ENCODE measurements at places on chromosomes 12 and 14.
A peak's percentile ranks its signal among the peaks of the same experiment; 100 is the strongest.

DNA sequence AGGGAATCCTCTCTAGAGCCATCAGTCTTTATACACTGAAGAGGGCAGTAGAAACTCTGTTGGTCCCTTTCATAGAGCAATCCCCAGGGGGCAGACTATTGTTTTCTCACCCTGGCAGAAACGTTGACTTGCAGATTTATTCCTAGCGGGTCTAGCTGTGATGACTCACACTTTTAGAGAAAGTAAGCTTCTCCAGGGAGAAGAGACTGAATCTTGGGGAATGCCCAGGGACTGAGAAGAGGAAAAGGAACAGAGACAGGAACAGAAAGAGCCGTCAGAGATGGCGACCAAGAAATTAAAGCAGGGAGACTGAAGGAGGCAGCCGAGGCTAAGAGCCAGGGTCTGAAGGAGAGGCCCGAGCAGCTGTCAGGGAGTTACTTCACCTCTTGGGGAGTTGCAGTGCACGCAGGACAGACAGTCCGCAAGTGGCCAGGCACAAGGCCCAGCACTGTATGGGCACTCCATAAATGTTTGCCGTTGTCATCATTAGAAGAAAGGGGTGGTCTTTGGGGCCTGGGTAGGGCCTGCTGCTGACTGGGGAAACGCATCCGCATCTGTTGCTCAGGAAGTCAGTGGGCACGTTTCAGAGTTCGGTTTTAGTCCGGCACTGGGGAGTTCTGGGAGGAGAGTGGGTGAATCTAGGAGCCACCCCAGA, 13.0 kb downstream of the PLEKHG6 start:
- peak; percentile 87 for DNase-seq

DNA sequence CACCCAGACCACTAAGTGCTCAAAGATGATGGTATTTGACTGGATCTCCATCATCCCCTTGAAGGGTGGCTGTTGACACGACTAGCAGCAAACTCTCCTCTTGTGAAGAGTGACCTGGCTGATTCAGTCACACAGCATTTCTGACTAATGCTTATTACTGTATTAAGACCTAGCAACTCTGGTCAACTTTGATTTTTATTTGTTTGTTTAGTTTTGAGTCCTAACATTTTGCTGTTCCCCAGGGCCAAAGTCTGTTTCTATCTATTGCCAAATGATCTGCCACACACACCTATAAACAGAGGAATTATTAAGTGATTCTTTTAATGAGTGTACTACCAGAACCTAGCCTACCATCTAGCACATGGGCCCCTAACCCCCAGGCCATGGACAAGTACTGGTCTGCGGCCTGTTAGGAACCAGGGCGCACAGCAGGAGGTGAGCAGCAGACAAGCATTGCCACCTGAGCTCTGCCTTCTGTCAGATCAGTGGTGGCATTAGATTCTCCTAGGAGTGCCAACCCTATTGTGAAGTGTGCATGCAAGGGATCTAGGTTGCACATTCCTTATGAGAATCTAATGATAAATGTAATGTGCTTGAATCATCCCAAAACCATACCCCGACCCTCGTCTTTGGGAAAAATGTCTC, 120.0 kb downstream of the RPS6KA5 start:
- DNase-seq, result no peak

GRCh38 chr12:92294676-92295440, 149.2 kb upstream of the BTG1 start:
- DNase-seq, result no peak

DNA sequence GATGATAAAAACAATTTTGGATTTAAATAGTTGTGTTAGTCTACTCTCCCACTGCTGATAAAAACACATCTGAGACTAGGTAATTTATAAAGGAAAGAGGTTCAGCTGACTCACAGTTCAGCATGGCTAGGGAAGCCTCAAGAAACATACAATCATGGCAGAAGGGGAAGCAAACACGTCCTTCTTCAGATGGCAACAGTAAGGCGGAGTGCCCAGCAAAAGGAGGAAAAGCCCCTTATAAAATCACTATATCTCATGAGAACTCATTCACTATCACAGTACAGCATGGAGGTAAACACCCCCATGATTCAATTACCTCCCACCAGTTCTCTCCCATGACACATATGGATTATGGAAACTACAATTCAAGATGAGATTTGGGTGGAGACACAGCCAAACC, 632.1 kb downstream of the SLC16A7 start:
- DNase-seq, result no peak

- no peak for DNase-seq
Measured at GRCh38 chr12:65756956-65757511, 67.2 kb upstream of the HMGA2 start.

DNA sequence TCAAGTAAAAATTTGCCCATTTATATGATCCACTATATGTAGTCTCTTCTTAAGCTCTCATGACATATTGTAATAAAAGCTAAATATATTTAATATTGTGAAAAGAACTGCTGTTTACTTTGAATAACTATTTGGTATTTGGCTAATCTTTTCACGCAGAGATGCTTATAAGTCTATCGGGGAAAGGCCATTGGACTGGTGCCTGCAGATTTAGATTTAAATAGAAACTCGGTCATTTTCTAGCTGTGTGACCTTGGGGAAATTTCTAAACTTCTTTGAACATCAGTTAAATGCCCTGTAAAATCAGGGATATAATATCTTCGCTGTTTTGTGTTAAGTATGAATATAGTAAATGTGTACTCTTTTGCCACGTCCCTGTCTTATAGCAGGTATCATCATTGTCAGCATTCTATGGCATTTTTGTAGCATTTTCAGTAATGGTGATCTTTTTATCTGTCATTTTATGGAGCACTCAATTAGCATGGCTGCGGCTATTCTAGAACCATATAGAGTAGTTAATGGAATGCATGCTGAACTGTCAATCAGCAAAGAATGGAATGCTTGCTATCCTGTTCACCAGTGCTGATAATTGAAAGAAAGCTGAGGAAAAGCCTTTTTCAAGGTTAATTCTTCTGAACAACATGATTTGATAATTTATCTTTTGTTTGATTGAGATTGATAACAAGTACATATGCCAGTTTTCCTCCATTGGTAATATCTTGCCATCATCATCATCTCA, 181.2 kb downstream of the TMTC2 start:
- no peak for DNase-seq

DNA sequence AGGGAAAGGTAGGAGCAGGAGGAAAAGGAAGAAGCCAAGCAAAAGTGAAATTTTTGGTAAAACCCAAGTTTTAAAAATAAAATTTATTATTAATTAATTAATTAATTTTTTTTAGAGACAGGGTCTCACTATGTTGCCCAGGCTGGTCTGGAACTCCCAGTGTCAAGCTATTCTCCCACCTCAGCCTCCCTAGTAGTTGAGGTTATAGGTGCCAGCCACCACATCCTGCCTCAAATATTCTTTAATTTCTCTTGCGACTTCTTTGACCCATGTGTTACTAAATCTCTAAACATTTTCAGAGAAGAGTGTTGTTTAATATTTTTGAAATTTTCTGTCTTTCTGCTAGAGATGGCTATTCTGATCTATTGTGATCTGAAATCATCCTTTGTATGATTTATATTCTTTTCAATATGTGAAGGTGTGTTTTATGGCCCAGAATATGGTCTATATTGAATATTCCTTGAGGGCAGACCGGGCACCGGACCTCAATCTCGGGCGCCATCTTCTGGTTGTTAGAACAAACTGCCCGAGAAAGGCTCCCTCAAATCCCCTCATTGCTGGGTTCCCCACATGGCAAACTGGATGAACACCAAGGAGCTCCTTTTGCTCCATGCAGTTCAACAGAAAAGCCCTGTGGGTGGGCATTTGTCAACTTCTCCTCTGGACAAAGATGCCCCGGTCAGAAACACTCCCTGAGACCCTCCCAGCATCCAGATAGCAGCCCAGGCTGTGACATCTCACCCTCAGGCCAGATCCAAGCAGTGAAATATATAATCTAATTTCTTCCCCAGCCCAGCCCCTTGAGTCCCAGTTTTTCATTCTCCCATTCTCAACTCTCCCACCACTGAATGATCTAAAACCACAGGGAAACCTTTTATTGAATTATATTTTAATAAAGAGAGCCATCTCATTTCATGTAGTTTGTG, 110.5 kb downstream of the ASCL4 start:
- DNase-seq, result no peak

DNA sequence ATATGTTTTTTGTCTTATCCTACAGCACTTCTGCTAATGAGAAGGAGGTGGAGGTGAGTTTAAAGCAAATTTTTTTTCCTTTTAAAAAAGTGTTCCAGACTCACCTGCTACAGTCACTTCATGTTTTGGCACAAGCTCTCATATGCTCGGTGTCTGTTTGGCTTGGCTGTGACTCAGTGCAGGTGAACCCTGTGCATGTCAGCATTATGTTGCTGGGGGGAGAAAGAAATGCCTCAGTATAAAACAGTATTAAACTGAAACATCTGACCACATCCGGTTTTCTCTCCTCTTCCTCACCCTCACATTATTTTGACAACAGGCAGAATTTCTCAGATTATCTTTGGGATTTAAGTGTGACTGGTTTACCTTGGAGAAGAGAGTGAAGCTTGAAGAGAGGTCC, 105.2 kb downstream of the DNAI7 start:
- DNase-seq, result no peak

- no peak for DNase-seq
Measured at GRCh38 chr12:89566615-89567014, 40.8 kb upstream of the POC1B start.

GRCh38 chr14:100374876-100375265, 51.7 kb downstream of the SLC25A47 start:
- no peak for DNase-seq

GRCh38 chr12:132619386-132620112, 973 bp downstream of the P2RX2 start:
- DNase-seq, result no peak

DNA sequence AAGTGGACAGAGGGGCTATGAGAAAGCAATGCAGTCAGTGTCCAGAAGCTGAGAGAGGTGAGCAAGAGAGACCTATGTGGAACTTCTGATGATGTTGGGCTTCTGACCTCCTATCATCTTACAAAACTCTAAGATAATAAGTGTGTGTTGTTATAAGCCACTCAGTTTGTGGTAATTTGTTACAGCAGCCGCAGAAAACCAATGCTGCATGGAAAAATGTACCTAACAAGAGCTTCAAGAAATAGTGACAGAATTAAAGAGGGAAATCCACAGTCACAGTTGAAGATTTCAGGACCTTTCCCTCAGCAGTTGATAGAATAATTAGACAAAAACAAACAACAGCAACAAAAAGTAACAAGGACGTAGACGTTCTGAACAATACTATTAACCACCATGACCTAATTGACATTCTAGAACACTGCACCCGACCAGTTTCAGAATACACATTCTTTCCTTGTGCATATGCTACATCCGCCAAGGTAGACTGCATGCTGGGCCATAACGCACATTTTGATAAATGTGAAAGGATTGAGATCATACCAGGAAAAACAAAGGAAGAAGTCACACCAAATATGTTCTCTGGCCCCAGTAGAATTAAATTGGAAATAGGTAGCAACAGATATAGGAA, 1.8 kb upstream of the EVL start:
- DNase-seq, result no peak

GRCh38 chr14:55399852-55400251, 11.8 kb downstream of the ATG14 start:
- no peak for DNase-seq

- peak; percentile 85 for DNase-seq
Measured at GRCh38 chr12:118356809-118357256, 15.9 kb downstream of the TAOK3 start.

DNA sequence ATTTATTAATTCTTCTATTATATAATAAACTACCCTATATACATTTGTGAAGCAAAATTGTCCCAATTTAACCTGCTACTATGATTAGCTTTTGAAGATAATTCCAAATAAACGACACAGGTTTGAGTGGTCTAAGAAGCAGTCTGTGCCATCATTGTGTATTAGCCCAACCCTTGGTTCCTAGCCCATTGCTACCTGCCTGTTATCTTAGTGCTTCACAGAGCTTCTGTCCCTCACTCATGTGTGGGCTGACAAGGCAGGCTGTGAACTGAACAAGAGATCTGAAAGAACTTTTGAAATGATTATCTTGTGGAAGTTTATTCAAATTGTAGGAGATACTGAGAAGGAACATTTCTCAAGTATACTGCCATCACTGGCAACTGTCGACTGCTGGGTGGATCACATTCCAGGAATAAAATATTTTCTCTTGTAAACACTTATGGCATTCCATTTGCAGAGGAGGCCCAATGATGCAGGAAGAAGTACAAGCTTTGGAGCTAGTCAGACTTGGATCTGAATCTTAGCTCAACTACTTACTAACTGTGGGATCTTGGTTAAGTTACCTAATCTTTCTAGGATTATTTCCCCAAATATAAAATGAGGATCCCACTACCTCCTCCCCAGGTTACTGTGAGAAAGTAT, 7.8 kb upstream of the MTERF2 start:
- peak; percentile 55 for DNase-seq

GRCh38 chr14:52148371-52148770, 79.5 kb upstream of the NID2 start:
- no peak for DNase-seq

DNA sequence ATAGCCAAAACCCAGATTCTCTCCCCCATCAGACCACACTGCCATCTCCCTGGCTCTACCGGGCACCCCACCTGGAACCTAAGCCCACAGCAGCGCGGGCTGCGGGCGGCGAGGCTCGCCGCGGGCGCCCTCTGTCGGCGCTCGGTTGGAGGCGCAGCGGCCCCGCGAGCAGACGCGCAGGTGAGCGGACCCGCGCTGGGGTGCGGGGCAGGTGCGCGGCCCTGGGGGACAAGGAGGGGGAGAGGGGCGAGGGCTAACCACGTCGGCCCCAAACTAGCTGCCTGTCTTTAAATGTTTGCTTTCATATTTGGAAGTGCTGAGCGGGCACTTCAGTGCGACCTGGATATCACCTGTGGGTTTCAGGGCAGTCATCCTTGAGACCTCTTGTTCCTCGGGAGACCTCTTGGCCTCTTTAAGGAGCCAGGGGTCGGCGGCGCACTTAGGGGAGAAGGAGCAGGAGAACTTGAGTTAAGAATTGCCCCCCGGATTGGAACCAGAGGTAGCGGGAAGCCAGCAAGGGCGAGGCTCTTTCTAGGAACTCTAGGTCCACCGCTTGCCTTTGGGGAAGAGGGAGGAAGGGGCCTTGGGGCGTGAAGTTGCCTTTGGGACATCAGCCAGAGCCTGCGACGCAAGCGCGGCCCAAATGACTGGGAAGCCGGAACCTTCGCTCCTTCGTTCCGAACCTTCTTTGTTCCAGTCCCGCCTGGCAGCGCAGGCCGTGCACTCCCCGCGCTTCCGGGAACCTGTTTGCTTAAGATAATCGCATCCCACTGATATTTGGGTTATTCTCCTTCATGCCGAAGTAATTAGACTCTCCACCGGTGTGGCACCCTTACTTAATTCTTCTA, 78.7 kb downstream of the NEDD1 start:
- no peak for DNase-seq

Data from GM04503 (cell line).